ENCODE measurements at places on chromosomes 5 and 9.

GRCh38 chr9:86387376-86387775 lies 33.2 kb upstream of the TUT7 start:
- no peak for DNase-seq

DNA sequence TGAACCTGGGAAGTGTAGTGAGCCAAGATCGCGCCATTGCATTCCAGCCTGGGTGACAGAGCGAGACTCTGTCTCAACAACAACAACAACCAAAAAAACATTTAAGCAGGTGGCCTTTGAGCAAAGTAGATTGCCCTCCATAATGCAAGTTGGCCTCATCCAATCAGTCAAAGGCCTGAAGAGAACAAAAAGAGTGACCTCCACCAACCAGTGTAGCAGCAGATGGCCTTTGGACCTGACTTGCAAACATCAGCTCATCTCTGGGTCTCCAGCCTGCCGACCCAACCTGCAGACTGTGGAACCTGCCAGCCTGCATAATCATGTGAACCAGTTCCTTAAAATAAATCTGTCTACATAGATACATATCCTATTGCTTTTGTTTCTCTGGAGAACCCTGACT lies 7.5 kb downstream of the FRRS1L start:
- DNase-seq, result no peak

DNA sequence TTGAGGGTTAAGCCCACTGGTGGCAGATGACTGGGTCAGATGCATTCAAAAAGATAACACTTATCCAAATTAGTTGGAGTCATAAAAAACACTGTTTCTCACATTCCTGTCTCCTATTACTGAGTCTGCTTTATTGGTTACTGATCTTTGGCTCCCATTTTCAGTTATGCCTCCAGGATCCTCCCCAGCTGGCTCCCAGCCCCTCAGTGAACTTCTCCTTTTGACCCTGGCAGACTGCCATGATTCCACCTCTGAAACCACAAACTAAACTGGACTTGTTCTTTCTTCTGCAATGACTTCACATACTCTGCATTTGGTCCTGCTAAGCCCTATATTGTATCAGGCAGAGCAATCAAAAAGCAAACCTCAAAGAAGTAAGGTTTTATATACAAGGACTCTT lies 860.8 kb upstream of the DMAC1 start:
- DNase-seq, result no peak

DNA sequence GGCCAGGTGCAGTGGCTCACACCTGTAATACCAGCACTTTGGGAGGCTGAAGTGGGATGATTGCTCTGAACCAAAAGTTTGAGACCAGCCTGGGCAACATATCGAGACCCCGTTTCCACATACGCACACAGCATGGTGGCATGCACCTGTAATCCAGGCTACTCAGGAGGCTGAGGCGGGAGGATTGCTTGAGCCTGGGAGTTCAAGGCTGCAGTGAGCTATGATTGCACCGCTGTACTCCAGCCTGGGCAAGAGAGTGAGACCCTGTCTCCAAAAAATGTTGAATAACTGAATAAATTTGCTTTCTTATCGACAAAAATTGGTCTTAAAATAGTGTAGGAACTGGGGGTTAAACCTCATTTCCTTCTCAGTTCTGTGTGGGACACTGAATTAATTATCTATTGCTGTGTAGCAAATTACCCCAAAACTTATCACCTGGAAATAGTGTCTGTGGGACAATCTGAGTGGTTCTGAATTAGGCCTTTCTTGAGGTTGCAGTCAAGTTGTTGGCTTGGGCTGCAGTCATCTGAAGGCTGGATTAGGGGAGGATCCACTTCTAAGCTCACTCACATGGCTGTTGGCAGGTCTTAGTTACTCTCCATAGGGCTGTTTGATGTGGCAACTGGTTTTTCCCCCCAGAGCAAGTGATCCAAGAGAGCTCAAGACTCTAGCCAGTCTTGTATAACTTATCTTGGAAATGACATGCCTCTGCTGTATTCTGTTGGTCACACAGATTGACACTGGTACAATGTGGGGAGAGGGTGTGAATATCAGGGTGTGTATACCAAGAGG lies 2.0 kb downstream of the SNX30 start:
- no peak for DNase-seq

GRCh38 chr5:163880302-163880701 lies 374.9 kb downstream of the MAT2B start:
- DNase-seq, result no peak

DNA sequence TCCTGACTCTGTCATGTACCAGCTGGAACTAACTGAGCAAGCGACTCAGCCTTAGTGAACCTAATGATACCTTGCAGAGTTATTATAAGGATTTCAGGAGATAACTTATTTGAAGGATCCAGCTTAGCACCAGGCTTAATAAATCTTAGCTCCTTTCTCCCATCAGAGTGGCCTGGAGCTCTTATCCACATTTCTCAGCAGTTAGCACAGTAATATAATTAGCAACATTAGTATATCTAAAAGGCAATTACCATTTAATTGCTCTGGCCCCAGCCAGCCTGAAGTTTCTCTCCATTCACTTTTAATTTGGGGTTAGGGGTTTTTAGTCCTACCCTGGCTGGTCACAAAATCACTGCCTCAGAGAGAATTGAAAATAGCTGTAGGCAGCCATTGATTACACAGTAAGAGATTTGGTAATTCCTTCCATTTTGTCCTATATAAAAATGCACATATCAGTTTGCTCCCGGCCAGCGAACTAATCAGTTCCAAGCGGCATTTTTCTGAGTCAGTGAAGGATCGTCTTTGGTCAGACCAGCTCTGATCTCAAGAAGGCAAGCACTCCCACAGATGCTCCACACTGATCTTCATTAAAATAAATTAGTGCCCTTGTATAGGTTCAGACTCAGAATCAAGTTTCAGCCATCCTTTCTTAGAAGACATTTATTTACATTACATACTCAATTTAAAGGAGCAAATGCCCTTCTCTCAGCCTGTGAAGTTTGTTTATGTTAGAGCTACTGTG lies 56.6 kb downstream of the SNCAIP start:
- no peak for DNase-seq

- DNase-seq, result no peak
Observed at GRCh38 chr5:136232316-136232715, 39.4 kb upstream of the SMIM32 start.

GRCh38 chr9:18260521-18260920 lies 213.4 kb upstream of the ADAMTSL1 start:
- DNase-seq, result no peak

DNA sequence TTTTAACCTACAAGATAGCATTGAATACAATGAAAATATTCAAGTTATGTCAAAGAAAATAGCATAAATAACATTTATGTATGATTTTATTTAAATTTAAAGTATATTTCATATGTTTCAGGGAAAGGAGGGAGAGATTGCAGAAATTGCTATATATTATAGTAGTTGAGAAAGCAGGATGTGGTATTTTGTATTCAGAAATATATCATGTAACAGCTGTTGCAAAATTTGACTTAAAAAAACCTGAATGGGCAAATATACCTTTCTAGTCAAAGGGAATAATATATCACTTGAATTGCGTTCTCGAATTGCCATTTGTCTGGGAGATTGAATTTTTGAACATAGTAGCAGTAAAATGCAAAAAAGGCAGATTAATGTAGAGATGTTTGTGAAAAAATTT lies 80.6 kb downstream of the PAM start:
- no peak for DNase-seq

- DNase-seq, result no peak
Observed at GRCh38 chr9:125477089-125477544, 215.5 kb downstream of the GAPVD1 start.
